ENCODE measurements at places on chromosomes 6 and 20.

DNA sequence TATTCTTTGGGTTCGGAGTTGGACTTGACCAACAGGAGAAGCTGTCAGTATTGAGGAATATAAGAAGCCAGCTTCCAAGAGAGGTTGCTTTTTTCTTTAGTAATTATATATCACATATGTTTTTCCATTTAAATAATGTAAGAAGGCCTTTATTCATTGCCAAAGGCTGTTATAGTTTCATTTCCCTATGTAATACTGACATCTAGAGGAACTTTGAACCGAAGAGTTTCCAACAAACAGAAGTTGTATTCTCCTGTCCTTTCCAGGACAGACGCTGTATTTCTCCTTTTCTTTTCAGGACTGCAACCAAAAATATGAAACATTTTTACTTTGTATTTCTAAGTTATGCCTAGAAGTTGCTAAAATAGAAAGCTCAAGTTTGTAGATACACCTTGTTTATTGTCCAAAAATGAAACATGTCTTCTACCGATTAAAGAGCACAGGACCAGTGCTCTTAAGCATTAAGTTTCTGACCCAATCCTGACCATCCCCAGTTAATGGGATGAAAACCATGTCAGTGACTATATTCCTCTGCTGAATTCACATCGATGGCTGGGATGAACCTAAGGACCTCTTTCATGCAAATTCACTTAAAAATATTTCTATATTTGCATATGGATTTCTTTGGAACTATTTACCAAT, 55.1 kb downstream of the MYLK4 start:
- no peak for DNase-seq

GRCh38 chr6:166595061-166595780, 8.7 kb upstream of the RAMACL start:
- no peak for DNase-seq

- DNase-seq: no peak
These were observed 126.7 kb upstream of the MLIP start for GRCh38 chr6:53984581-53984980.

GRCh38 chr6:6815732-6816131, 227.2 kb downstream of the LY86 start:
- DNase-seq: no peak

- no peak for DNase-seq
These were observed 44.6 kb upstream of the SEC63 start for GRCh38 chr6:108002365-108003221.

DNA sequence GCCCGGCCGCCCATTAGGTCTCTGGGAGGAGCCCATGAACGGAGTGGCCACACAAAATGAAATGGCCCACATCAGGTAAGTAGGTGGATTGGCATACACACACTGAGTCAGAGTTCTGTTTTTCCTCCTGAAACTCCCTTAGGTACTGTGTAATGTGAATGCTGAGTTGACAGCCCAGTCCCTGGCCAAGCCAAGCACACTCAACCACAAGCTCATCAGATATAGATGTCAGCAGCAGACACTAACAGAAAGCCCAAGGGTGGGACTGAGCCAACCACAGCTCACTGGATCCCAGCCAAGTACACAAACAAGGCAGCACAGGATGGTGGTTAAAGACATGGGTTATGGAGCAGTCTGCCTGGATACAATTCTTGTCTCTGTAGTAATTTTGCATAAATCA, 403.4 kb downstream of the GJA1 start:
- no peak for DNase-seq

GRCh38 chr6:158938811-158939254, 61.2 kb downstream of the RSPH3 start:
- DNase-seq: no peak

DNA sequence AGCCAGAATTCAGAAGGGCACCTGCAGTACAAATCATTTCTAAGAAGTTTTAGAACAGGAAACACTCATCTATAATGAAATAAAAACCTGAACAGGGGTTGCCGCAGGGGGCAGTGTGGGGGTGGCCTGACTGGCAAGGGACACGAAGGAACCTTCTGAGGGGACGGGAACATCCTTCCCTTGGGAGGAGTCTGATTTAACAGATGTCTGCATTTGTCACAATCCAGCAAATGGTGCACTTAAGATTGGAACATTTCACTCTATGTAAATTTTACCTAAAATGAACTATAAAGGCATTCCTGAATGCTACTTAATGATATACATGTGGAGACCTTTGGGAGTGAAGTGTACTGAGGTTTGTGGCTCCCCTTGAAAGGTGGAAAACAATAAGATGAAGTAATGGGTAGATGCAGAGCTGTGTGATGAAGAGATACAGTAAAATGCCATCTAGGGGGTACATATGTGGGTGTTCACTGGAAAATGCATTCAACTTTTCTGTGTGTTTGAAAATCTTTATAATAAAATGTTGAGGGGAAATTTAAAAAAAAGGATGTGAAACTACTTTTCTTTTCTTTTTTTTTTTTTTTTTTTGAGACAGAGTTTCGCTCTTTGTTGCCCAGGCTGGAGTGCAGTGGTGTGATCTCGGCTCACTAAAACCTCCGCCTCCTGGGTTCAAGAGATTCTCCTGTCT, 89.5 kb downstream of the SNX5 start:
- peak; percentile 15 for DNase-seq

DNA sequence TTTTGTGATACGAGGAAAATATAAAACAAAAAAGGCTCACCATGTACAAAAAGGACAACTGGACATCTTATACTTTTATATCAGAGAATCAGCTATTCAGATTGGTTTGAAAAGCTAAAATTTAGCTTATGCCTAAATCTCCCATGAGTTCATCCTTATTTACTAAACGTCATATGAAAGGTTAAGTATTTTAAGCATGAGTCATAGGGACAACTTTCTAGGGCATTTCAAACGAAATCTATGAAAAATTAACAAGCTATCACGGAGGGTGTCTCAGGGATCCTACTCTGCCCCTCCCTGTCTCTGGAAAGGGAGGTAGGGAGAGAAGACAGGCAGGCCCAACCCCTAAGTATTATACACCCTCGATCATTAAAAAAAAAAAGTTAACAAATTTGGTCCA, 124.1 kb upstream of the LOC128125822 start:
- no peak for DNase-seq

GRCh38 chr6:56040889-56041301, 165.5 kb upstream of the BMP5 start:
- DNase-seq: no peak

DNA sequence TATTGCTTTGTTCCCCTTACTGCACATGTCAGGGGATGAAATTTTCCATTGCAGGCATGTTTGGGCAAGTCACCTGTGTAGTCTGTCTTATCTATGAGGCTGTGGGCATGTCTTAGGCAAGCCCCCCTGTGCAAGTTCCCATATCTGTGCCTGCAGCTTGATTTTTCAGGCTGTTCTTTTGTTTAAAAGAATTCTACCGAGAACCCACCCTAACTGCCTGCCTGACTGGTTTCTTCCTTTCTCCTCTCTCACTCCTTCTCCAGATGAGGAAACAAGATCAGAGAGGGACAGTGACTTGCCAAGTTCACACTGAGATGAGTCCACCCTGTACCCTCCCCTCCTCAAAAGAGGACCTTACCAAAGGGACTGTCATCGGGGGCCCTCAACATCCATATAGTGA, 11.0 kb downstream of the TREML2 start:
- DNase-seq: no peak

DNA sequence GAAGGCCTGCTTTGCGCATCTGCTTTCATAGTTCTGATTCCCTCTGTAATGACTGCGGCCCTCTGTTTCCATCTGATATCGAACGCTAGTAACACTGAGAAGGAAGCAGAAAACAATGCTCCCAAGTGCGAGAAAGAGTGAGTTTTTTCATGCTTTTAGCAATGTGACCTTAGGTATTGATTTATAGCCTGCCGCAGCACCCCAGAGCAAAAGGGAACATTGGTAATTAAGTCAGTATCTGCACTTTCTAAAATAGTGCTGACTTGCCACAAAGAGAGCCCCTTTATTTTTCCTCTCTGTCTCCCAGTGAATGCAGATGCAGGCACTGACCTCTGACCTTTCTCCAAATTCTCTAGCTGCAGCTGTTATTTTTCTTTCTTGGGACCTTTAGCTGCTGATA, 129.8 kb downstream of the HDGFL1 start:
- no peak for DNase-seq

DNA sequence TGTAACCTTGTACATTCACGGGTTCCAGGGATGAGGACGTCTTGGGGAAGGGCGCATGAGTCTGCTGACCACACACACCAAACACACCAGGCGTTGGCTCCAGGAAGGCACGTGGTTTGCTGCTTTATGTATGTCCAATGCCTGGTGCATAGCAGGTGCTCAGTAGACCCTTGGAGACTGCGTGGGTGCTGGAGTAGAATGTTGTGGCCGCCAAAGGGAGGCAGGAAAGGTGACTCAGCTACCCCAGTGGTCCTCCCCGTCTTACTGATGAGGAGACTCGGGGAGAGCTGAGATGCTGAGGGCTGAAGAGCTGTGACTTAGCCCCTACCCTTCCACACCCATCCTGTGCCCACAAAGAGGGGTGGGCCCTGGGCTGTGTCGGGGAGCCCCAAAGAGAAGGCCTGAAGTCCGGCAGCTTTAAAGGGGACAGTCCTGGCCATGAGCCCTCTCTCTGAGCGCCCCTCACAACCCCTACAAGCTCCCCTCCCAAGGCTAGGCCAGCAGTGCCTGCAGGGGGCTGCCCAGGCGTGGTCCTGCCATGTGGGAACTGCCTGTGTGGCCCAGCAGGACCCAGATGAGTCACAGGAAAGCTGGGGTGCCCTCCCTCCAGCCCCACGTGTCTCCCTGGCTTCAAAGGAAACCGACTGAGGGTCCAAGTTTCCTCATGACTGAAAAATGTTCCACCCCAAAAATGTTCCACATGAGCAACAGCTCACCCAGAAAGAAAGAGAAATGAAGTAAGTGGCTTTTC, 28.0 kb upstream of the PTGIS start:
- DNase-seq: peak; percentile 53

- no peak for DNase-seq
These were observed 376.8 kb upstream of the RUNX2 start for GRCh38 chr6:44951253-44951747.

DNA sequence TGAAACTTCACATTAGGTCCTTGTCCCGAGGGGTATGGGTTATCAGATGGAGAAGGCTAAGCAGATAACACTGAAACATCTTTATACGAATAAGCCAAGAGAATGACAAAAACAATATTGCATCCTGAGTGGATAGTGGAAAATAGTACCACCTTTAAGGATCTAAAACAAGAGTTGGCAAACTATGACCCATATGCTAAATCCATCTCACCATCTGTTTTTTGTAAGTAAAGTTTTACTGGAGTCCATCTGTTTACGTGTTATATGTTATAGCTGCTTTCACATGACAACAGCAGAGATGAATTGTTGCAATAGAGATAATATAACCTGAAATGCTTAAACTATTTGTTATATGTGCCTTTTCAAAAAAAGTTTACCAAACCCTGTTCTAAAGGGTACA, 76.1 kb upstream of the TRDN start:
- DNase-seq: no peak

DNA sequence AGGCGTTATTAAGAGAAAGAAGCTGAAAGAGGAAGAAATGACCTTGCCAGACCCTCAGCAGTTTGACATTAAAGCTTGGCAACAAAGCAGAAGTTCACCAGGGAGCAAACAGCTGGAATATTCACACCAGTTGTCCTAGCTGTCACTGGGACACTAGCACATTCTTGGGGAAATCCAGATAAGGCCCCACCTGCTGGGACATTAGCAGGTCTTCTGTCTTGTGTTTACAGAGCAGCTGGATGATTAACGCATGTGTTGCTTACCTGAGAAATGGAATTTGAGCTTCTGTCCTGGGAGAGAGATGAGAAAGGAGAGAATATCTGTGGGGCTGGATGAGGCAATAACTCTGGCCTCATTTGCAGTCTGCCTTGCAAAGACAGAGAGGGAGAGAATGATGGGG, 137.6 kb upstream of the RIN2 start:
- DNase-seq: no peak

All from activated CD4-positive, alpha-beta T cell treated with anti-CD3 and anti-CD28 coated beads, Interleukin-2, amount 10 ng/mL, durations not matched to agents 7 days and 5 days (primary cell).